ENCODE measurements at places on chromosomes 1 and 21. TPM values are rescaled to one million over a fixed set of nuclear protein-coding genes. Genes with fewer than 3 reads are reported as not detected.

Gene AKR7A3
- 0.65 TPM for total RNA-seq

Gene GIPC2
- 0.25 TPM for total RNA-seq

Gene COG2
- 17.2 TPM for total RNA-seq

Gene ITLN2
- total RNA-seq: not detected

Gene TMPRSS15
- total RNA-seq: not detected

Gene ACTL8
- not detected for total RNA-seq

Gene GPR153
- total RNA-seq: 3.6 TPM

Gene SUSD4
- 2.0 TPM for total RNA-seq

Gene USP25
- total RNA-seq: 16.6 TPM

Gene SERPINC1
- not detected for total RNA-seq

Gene CRYBG2
- 0.25 TPM for total RNA-seq

Gene LTN1
- total RNA-seq: 10.4 TPM

Gene BARHL2
- not detected for total RNA-seq

Gene MAP3K21
- total RNA-seq: 4.1 TPM

Gene FAM78B
- under 0.01 TPM for total RNA-seq

Gene AMPD1
- not detected for total RNA-seq

Gene NUDT4B
- total RNA-seq: 15.6 TPM

Gene AADACL3
- total RNA-seq: not detected

Gene ZMYND12
- 1.9 TPM for total RNA-seq

Gene C1orf53
- total RNA-seq: 6.7 TPM

Gene PEAR1
- 26.7 TPM for total RNA-seq

Gene TRIM63
- 0.38 TPM for total RNA-seq

Gene RIIAD1
- not detected for total RNA-seq

Gene SIK1
- 7.2 TPM for total RNA-seq

Gene CACNA1S
- not detected for total RNA-seq

Data from mesangial cell (primary cell).